ENCODE measurements at places on chromosomes 2 and 18.

DNA sequence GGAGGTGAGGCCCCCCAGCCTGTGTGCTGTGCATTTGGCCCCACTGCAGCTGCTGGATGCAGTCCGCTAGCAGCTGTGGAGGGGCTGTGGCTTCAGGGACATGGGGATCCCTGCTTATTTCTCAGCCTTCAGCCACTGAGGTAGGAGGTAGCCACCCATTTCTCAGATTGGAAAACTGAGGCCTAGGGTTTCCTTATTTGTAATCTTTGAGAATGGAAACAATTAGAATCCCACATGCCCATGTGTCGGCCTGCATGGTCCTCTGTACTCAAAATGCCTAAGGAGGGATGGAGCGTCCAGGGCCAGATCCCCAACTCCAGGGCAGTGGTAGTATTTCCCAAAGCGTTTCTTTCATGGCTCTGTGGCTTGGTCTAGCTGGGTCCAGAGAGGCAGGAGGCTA lies 42.1 kb downstream of the TOGARAM2 start:
- no peak overlapping the region for H3K4me3 ChIP-seq
- peaks cover 11% of the 10 kb centered on the region for H3K27me3 ChIP-seq
- DNase-seq: no peak
- H3K36me3 ChIP-seq: no peaks in the 10 kb centered on the region
- no peak overlapping the region for H3K27ac ChIP-seq
- no peaks in the 10 kb centered on the region for H3K4me1 ChIP-seq

- peaks cover 2% of the 10 kb centered on the region for H3K4me1 ChIP-seq
- no peaks in the 10 kb centered on the region for H3K36me3 ChIP-seq
- no peaks in the 10 kb centered on the region for H3K27me3 ChIP-seq
- H3K4me3 ChIP-seq: no peak overlapping the region
- H3K27ac ChIP-seq: no peak overlapping the region
Measured at GRCh38 chr2:117055499-117056375, 758.8 kb upstream of the DDX18 start.

DNA sequence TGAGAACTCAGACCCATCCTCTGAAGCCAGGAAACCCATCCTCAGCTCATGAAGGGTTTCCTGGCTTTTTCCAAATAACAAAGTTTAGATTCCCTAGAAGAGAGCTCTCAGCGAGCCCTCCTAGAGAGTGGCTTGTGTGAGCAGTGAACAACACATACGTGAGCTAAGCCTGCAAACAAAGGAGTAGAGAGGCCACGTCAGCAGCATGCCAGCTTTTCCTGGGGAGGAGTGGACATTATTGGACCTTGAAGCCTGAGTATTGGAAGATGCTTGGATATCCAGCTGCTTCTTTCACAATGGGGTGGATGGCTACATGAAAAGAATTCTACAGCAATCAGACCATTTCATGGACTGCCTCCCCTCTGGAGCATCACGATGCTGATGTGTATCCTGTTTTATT lies 21.1 kb downstream of the KIF5C start:
- H3K4me3 ChIP-seq: no peak overlapping the region
- H3K27ac ChIP-seq: no peak overlapping the region
- no peak for DNase-seq
- no peaks in the 10 kb centered on the region for H3K27me3 ChIP-seq

GRCh38 chr2:11582862-11583752 lies 49.3 kb downstream of the GREB1 start:
- no peak overlapping the region for H3K4me3 ChIP-seq
- H3K36me3 ChIP-seq: peaks cover 11% of the 10 kb centered on the region
- DNase-seq: peak; percentile 64
- H3K4me1 ChIP-seq: peaks cover 7% of the 10 kb centered on the region
- no peak overlapping the region for H3K27ac ChIP-seq

- peaks cover 11% of the 10 kb centered on the region for H3K27me3 ChIP-seq
- H3K4me3 ChIP-seq: no peak overlapping the region
- no peak for DNase-seq
- H3K27ac ChIP-seq: no peak overlapping the region
- no peaks in the 10 kb centered on the region for H3K36me3 ChIP-seq
- H3K4me1 ChIP-seq: no peaks in the 10 kb centered on the region
Measured at GRCh38 chr2:36775806-36776205, 79.3 kb downstream of the VIT start.

DNA sequence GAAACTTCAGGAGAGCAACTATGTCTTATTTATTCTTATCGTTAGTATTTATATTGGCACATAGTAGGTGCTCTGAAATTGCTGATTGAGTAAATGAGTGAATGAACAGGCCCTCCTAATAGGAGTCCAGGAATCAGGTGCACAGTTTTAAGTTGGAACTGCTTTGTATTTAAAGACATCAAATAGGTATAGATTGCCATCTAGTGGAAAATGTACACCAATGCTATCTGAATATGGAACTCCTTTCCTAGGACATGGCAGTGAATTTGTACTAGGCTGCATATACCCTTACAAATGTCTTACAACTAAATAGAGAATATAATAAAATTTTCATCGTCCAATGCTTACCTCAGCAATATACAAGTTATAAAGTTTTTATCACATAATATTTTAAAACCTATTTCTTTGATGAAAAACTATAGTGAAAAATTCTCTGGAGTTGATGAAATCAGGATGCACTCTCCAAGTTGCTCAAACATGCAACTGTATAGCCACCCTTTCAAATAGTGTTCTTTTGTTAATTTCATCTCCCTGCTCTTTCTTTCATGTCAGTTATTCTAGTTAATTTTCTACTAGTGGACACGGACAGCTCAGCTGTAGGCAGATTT lies 318.9 kb upstream of the SYT4 start:
- H3K27ac ChIP-seq: no peak overlapping the region
- H3K27me3 ChIP-seq: no peaks in the 10 kb centered on the region
- no peaks in the 10 kb centered on the region for H3K4me1 ChIP-seq
- no peak overlapping the region for H3K4me3 ChIP-seq

- peaks cover 9% of the 10 kb centered on the region for H3K36me3 ChIP-seq
- H3K4me1 ChIP-seq: no peaks in the 10 kb centered on the region
Measured at GRCh38 chr18:70181015-70181414, 24.5 kb downstream of the RTTN start.

DNA sequence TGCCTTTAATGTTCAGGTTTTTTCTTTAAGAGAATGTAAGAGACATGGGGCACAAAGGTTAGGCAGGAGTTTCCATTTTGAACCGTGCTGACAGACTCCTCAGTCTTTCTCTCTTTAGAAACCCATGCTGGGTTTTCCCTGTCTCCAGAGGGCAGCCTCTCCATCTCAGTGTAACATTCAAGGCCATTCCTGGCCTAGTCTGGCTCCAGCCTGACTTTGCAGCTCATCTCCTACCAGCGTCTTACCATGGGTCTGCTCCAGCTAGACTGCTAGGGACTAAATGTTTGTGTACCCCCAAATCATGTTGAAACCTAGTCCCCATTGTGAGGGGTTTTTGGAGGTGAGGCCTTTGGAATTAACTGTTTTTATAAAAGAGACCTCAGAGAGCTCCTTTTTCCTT lies 9.8 kb upstream of the CLIP4 start:
- H3K4me3 ChIP-seq: no peak overlapping the region
- peaks cover 4% of the 10 kb centered on the region for H3K4me1 ChIP-seq
- H3K36me3 ChIP-seq: no peaks in the 10 kb centered on the region
- H3K27me3 ChIP-seq: no peaks in the 10 kb centered on the region
- no peak overlapping the region for H3K27ac ChIP-seq

GRCh38 chr2:70144443-70145143 lies 46.2 kb downstream of the C2orf42 start:
- DNase-seq: no peak
- H3K27ac ChIP-seq: no peak overlapping the region
- H3K36me3 ChIP-seq: peaks cover 7% of the 10 kb centered on the region
- H3K4me3 ChIP-seq: no peak overlapping the region

- H3K4me1 ChIP-seq: peaks cover 10% of the 10 kb centered on the region
- H3K27me3 ChIP-seq: peaks cover 63% of the 10 kb centered on the region
- H3K4me3 ChIP-seq: no peak overlapping the region
- no peaks in the 10 kb centered on the region for H3K36me3 ChIP-seq
- H3K27ac ChIP-seq: no peak overlapping the region
- DNase-seq: no peak
Measured at GRCh38 chr2:236858661-236859060, 227.0 kb upstream of the COPS8 start.

DNA sequence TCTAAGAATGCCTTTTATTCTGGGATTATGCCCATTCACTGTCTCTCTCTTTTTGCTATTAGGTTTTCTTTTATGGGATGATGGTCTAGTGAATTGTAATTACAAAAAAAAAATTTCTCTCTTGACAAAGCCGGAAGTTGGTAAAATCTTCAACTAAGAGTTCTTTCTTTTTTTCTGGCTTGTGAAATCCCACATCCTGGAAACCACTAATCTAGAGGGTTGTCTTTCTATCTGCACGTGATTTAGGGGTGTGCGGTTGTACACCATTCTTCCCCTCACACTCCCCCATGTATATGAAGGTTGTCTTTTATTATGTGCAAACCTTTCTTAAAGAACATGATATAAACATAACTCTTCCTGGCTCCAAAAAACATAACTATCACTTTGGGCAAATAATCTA lies 52.0 kb downstream of the GATA6 start:
- H3K4me1 ChIP-seq: peaks cover 3% of the 10 kb centered on the region
- no peaks in the 10 kb centered on the region for H3K36me3 ChIP-seq
- no peak for DNase-seq
- no peak overlapping the region for H3K4me3 ChIP-seq
- H3K27me3 ChIP-seq: peaks cover 7% of the 10 kb centered on the region

DNA sequence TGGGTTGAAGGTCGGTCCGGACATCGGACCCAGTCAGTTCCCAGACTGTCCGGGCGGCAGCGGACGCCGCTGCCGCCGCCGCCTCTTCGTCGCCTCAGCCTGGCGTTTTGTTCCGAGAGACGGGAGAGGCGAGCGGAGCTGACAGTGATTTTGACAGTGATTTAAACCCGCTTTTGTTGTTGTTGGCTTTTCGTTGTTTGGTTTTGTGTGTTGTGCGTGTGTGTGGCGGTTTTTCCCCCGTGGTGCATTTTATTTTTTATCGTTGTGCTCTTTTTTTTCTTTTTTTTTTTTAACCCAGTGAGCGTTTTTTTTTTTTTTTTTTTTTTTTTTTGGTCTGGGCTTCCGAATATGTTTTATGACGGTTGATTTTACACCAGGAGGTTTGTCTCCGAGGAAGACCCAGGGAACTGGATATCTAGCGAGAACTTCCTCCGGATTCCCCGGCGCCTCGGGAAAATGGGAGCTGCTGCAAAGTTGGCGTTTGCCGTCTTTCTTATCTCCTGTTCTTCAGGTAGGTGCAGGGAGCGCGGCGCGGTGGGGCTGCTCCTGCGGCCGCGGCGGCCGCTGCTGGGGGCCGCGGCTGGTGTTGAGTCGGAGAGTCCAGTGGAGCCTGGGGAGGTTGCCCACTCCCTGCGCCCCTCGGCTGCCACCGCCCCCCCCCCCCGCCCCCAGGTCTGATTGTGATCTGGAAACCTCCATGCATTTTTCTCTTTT lies at the start of gene ACVR2A:
TSS of gene ACVR2A (plus strand) at position 333 of the 714 bp plus-strand sequence. CDS start at position 457, 124 bp downstream.
- no peaks in the 10 kb centered on the region for H3K36me3 ChIP-seq
- H3K27me3 ChIP-seq: peaks cover 3% of the 10 kb centered on the region
- peak within 1 kb of the TSS; percentile 99 for H3K4me3 ChIP-seq
- H3K27ac ChIP-seq: peak within 1 kb of the TSS; percentile 99
- peaks cover 29% of the 10 kb centered on the region for H3K4me1 ChIP-seq

GRCh38 chr2:5385596-5385995 lies 306.6 kb upstream of the SOX11 start:
- no peak for DNase-seq
- H3K27ac ChIP-seq: no peak overlapping the region
- H3K4me1 ChIP-seq: peaks cover 3% of the 10 kb centered on the region

All from progenitor cell of endocrine pancreas (in vitro differentiated cells).